ENCODE measurements at places on chromosomes 5 and 9.

- no peak for DNase-seq
These were observed 12.0 kb downstream of the IFNE start for GRCh38 chr9:21470126-21470525.

GRCh38 chr5:978054-978453, 30.5 kb upstream of the NKD2 start:
- DNase-seq = no peak

DNA sequence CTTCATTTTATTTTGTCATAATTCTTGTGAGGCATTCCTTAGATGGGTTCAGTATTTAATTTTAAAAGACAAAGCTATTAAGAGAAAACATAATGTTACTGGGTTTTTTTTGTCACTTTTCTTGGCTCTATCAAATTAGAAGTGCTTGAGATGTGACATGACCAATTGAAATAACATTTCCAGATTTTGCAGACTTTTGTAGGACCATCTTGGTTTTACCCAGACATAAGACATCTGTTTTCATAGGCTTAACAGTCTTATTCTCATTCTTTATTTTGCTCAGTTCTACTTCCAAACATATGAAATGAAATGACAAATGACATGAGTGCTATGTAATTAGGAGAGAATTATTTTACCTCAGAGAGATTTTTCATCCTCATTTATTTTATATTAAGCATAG, 19.6 kb downstream of the GPR21 start:
- DNase-seq = no peak

DNA sequence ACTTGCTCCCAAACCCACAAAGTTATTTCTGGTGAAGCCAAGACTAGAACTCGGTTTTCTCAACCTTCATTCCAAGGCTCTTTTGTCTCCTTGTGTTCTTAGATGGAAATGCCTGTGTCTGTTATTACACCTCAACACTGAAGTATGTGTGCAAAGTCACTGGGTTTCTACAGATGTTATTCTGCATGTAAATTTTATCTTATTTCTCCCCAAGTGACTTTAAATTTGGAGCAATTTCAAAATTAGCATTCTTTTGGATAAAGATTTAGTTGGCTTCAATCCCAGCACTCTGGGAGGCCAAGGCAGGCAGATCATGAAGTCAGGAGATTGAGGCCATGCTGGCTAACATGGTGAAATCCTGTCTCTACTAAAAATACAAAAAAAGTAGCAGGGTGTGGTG, 104.4 kb upstream of the GNA14 start:
- DNase-seq = no peak

- peak; percentile 94 for DNase-seq
These were observed 10.3 kb upstream of the PCDHB1 start for GRCh38 chr5:141040771-141041426.

DNA sequence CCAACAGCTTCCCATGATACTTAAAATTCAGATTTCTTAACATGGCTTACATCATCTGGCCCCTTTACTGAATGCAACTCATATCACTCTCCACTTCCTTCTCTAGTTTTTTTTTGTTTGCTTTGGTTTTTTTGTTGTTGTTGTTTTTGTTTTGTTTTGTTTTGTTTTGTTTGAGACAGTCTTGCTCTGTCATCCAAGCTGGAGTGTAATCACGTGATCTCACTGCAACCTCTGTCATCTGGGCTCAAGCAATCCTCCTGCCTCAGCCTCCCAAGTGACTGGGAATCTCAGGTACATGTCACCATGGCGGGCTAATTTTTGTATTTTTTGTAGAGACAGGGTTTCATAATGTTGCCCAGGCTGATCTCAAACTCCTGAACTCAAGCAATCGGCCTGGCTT, 41.4 kb downstream of the CPLANE1 start:
- DNase-seq = no peak

DNA sequence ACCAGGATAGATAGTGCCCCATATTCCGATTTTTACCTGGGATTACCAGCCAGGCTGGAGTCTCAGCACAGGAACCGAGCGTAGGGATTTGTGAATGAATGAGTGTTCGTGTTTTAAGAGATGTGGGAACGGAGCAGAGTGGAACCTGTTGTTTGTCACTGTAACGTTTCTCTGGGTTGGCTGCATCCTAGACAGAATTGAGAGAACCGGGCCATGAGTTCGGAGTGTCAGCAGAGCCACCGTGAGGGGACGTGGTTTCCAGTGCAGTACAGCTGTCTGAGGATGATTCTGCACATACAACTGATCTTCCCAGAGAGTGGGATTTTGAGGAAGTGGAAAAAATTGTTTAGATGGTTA, 1.2 kb downstream of the PDE8B start:
- DNase-seq = no peak

DNA sequence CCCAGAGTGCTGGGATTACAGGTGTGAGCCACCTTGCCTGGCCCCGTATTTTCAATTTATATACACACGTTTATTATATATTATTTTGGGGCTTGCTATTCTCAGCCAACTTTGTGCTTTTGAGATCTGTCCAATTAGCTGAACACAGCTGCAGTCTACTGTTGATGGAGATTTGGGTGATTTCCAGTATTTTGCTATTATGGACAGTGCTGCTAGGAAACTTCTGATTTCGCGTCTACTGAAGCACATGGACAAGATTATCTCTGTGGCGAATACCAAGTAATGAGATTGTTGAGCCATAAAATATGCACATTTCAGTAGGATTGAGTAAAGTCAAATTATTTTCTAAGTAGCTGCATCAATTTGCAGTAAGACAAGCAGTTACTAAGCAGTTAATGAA, 1731.2 kb upstream of the CDH6 start:
- DNase-seq = no peak

DNA sequence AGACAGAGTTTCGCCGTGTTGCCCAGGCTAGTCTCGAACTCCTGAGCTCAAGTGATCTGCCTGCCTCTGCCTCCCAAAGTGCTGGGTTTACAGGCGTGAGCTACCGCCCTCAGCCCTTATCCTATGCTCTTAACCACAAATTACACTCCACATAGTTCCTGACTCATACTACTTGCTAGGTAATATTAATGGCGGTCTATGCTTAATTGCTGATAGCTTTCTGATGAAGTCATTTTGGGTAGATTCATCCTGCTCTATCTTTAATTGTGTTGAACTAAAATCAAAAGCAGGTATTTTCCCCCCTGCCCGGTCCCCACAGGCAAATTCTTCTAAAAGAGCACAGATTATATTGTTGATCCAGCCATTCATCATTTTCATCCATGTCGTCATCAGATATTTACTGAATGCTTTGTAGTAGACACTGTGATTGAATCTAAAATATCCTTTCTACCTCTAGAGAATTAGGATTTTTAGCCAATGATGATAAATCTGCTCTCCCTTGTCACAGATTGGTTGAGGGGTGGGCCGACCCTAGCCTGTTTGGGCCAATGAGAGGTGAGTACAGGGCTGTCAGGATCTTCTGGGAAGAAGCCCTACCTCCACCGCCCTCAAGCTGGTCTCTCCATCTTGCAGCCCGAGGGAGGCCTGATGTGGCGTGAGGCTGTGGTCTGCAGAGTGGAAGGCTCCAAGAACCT, 144.8 kb downstream of the NR3C1 start:
- no peak for DNase-seq

- DNase-seq = no peak
These were observed 204.3 kb downstream of the PIK3R1 start for GRCh38 chr5:68419637-68420452.

DNA sequence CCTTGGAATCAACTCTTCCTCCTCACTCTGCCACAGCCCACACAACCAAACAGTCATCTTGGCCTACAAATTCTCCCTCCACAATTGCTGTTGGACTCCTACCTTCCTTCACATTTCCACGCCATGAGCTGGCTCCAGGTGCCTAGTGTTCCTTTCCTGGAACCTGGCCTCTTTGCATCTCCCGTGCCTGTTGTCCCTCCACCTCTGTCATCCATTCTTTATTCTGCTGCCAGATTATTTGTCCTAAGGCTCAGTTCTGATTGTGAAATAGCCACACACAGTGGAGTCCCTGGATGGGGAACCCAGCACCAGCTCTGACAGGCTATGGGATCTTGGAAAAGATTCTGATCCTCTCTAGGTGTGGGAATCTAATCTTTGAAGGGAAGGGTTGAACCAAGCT, 109.1 kb upstream of the ANKH start:
- no peak for DNase-seq

DNA sequence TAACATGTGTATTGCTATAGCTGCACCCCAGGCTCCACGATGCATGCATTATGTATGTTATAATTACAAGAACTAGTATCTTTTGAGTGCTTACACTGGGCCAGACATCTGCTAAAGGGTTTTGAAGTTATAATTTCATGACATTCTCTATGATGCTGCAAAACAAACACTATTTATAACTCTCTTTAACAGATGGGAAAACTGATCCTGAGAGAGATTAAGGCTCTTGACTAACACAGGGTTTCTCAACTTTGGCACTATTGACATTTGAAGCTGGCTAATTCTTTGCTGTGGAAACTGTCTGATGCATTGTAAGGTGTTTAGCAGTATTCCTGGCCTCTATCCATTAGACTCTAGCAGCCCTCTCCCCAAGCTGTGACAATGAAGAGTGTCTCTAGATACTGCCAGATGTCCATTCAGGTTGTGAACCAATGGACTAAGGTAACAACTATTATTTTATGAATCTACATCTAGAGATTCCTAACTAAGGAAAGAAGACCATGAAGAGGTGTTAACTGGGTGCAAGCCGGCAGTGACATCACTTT, 258.6 kb downstream of the ASTN2 start:
- DNase-seq = no peak

DNA sequence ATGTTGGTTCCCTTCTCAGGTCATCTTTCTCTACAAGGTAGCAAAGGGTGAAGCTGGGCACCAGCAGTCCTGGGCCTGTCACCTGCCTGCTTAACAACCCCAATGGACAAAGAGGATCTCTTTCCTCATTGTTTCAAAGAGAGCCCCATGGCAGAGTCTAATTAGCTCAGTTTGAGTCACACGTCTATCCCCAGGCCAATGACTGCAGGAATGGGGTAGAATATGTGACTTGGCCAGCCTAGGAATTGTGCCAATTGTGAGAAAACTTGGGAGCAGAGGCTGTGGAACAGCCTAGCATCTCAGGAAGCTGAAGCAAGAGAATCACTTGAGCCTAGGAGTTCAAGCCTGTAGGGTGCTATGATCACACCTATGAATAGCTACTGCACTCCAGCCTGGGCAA, 3.6 kb upstream of the RAPGEF1 start:
- no peak for DNase-seq

DNA sequence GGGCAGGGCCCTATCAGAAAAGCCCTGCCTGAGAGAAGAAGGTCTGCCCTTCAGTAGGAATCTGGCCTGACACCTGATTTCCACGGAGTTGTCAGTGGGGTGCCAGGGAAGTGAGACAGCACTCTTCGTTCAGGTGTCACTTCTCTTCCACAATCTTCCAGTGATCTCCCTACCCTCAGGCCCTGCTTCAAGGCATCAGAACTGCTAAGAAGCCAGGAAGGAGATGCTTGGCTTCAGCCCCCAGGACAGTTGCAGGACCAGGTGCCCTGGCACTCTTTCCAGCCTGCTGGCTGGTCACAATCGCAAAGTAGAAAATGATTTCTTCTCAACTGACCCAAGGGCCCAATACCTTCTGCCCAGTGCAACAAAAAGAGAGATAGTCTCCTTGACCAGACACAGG, 50.3 kb downstream of the SPOCK1 start:
- no peak for DNase-seq

DNA sequence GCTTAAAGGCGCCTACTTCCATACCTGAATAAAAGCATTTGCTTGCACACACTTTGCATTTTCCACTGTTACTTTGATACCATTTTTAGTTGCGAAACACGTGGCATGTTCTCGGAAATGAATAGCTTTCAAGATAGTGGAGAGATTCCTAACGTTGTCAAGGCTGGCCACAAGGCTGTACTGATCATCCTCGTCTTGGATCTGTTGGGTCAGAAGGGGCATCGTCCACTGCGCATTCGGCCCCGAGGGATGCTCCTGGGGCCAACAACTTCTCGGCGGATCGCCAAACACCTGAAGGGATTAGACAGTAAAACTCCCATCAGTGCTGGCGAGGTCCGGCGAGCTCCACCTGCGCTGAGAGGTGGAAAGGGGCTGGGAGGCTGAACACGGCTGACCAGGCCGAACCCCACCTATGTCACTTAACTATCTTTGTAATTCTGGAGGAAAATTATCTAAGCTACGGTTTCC, 599 bp downstream of the RAD1 start:
- DNase-seq = no peak

DNA sequence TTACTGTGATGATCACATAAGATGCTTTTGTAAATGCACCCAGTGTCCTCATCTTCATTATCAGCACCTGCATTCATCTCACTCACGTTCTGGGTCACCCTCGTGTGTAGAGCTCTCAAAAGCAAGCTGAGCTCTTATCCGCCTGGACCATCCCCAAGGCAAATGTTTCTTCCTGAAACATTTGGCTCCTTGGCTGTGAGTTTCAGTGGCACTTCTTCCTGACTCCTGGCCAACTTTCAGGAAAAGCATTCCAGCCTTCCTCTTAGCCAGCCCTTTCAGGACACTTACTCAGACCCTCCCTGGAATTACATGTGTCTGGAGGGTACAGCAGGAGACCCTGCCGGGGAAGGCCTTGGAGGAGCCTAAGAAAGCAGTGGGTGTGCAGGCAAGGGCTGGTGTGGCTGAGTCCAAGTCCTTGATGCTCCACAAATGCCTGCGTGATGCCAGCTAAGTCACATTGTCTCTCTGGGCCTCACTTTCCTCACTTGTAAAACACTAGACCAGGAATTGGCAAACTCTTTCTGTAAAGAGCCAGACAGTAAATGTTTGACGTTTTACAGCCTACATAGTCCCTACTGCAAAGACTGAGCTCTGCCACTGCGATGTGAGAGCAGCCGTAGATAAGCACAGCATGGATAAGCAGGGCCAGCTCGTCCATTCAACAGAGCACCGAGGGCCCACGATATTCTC, 72.1 kb downstream of the PDE6A start:
- DNase-seq = no peak

- no peak for DNase-seq
These were observed 101.1 kb downstream of the ISL1 start for GRCh38 chr5:51484326-51484725.

GRCh38 chr5:171629628-171630349, 155.8 kb upstream of the SMIM23 start:
- DNase-seq = no peak

- no peak for DNase-seq
These were observed 280.6 kb downstream of the EBF1 start for GRCh38 chr5:158819095-158819494.

DNA sequence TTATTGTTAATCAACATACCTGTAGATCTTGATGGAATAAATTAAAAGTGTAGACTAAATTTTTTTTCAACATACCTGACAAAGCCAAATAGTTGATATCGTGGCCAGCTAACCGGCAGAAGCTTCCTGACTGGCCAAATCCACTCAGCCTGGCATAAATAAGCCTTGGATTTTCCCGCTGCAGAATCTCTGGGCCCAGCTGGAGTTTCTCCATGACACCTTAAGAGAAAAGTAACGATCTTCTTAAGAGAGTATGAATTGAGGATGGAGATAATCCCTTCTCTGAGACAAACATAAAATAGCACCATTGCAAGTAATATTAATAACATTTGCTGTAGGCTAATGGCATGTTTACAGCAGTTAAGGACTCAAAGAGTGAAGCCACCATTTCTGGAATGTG, 2.2 kb downstream of the AMACR start:
- no peak for DNase-seq

Measured in caudate nucleus (tissue), 63 donors.